Pulmonary artery endothelial cell (primary cell): ENCODE measurements at places on chromosomes 5 and 9. TPM values are rescaled to one million over a fixed set of nuclear protein-coding genes. Genes with fewer than 3 reads are reported as not detected.

Gene MARCHF11
- not detected in 2 replicates for total RNA-seq

Gene GABRP
- total RNA-seq: 0.04 and 0.33 TPM in 2 replicates

Gene IFNB1
- not detected in 2 replicates for total RNA-seq

Gene CCDC183
- 0.18 and 0.26 TPM in 2 replicates for total RNA-seq

Gene TMEM171
- 12.0 and 15.4 TPM in 2 replicates for total RNA-seq

Gene PDCD1LG2
- total RNA-seq: 24.3 and 27.1 TPM in 2 replicates

Gene ZNF367
- total RNA-seq: 10.0 and 16.8 TPM in 2 replicates

Gene NRG2
- 0.46 and 0.71 TPM in 2 replicates for total RNA-seq

Gene MAMDC2
- 26.4 and 37.7 TPM in 2 replicates for total RNA-seq

Gene CCNB1
- total RNA-seq: 119 and 260 TPM in 2 replicates

Gene AK1
- 50.2 and 56.2 TPM in 2 replicates for total RNA-seq

Gene MUSK
- under 0.01 TPM in 1 of 2 replicates, not detected in the other for total RNA-seq

Gene HTR1A
- not detected in 2 replicates for total RNA-seq

Gene MARCHF6
- 43.9 and 53.1 TPM in 2 replicates for total RNA-seq

Gene C5orf58
- not detected in 2 replicates for total RNA-seq

Gene DDX46
- total RNA-seq: 22.2 and 27.0 TPM in 2 replicates

Gene FOXD1
- 0.20 and 1.1 TPM in 2 replicates for total RNA-seq

Gene IL3
- total RNA-seq: not detected in 2 replicates

Gene UBE2QL1
- under 0.01 TPM in 1 of 2 replicates, not detected in the other for total RNA-seq

Gene MAN1B1
- 58.1 and 76.7 TPM in 2 replicates for total RNA-seq

Gene BSPRY
- under 0.01 TPM in 1 of 2 replicates, not detected in the other for total RNA-seq

Gene MARCHF3
- 57.9 and 101 TPM in 2 replicates for total RNA-seq

Gene RPL35
- total RNA-seq: 1,491 and 1,946 TPM in 2 replicates

Gene CSF1R
- not detected in 2 replicates for total RNA-seq

Gene C5orf52
- not detected in 2 replicates for total RNA-seq

Gene MEF2C
- total RNA-seq: 33.2 and 34.3 TPM in 2 replicates

Gene SLC45A2
- 0.13 TPM in 1 of 2 replicates, not detected in the other for total RNA-seq

Gene FLT4
- 1.5 and 3.2 TPM in 2 replicates for total RNA-seq

Gene OBP2B
- not detected in 2 replicates for total RNA-seq

Gene PAEP
- not detected in 2 replicates for total RNA-seq

Gene PDGFRB
- total RNA-seq: 0.07 and 0.14 TPM in 2 replicates

Gene TAF11L9
- total RNA-seq: not detected in 2 replicates

Gene YTHDC2
- 26.6 and 40.8 TPM in 2 replicates for total RNA-seq

Gene LCP2
- total RNA-seq: not detected in 2 replicates

Gene LCN9
- total RNA-seq: not detected in 2 replicates

Gene PHF24
- not detected in 2 replicates for total RNA-seq

Gene IFNE
- total RNA-seq: 0.92 and 1.0 TPM in 2 replicates

Gene SPINK9
- total RNA-seq: not detected in 2 replicates

Gene FRMD3
- 11.5 and 17.2 TPM in 2 replicates for total RNA-seq

Gene KCNIP1
- not detected in 2 replicates for total RNA-seq
